Stimulated activated CD8-positive, alpha-beta memory T cell treated with anti-CD3 and anti-CD28 coated beads, Interleukin-12 subunit alpha, Interleukin-12 subunit beta, amount 100 ng/mL, for 1 hour (primary cell): ENCODE measurements at places on chromosomes 16 and 17.

DNA sequence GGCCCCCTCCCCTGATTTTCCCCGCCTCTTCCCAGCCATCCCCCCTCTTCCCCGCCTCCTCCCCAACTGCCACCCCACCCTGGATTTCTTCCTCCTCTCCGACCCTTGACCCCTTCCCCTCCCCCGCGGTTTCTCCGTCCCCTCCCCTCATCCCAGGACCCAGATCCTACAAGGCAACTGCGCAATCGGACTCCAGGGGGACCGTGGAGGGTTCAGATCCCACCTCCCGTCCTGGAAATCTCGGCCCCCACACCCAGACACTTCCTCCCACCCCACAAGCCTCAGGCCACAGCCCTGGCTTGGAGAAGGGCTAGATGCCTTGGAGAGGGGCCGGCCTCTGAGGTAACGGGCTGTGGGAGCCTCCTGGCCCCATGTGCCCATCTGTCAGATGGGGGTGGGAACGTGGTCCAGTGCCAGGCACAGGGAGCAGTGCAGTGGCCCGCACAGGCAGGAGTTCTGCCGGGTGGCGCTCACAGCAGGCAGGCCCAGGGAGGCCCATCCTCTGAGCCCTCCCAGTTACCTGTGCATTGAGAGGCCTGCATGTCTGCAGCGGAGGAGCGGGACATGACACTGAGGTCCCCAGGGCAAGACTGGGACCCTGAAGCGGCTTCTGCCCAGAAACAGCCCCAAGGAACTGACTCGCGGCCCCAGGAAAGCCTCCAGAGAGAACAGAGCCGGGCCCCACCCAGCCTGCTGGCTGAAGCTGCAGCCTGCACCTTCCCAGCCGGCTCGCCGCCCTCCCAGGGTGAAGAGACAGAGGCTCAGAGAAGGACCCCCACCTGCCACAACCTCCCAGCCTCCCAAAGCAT lies 16.7 kb downstream of the ZNF423 start:
- DNase-seq, result no peak

DNA sequence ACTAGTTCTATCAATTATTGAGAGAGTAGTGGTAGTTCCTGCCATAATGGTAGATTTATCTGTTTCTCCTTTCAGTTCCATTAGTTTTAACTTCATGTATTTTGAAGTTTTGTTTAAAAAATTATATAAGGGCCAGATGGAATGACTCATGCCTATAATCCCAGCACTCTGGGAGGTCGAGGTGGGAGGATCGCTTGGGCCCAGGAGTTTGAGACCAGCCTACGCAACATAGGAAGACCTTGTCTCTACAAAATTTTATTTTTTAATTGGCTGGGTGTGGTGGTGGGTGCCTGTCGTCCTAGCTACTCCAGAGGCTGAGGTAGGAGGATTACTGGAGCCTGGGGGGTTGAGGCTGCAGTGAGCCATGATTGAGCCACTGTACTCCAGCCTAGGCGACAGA lies 14.1 kb upstream of the UBTF start:
- no peak for DNase-seq

DNA sequence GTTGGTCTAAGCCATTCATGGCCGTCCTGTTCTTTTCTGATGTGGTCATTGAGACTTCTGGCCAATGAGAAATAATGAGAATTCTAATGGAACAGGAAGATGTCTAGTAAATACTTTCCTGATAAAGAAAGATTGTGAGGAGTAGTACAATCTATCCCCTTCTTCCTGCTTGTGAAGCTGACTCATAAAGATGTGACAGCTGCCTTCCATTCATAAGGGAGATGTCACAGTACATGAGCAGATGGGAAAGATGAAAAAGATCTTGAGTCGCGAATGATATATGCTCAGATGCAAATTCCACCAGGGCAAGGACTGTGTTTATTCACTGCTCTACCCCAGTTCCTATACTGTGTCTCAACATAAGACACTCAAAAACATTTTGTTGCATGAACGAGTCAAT lies 111.7 kb upstream of the FOXF1 start:
- no peak for DNase-seq

DNA sequence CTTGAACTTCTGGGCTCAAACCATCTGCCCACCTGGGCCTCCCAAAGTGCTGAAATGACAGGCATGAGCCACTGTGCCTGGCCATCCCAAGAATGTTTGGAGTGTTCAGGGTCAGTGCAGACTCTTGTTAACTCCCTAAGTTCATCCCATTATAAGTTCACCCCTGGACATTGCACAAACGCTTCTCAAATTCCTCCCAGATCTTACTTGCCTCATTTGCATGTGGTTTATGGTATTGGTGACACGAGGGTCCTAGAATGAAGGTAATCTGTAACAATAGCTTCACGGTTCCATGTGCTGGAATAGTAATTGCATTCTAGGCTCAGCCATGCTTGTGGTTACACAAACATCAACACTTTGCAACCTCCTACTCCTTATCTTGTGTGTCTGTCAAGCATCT lies 5.0 kb upstream of the CCDC42 start:
- DNase-seq, result no peak
